ENCODE measurements at places on chromosomes 12 and 14.

GRCh38 chr12:75556311-75556899 is 45.0 kb upstream of the KRR1 start:
- DNase-seq = no peak

DNA sequence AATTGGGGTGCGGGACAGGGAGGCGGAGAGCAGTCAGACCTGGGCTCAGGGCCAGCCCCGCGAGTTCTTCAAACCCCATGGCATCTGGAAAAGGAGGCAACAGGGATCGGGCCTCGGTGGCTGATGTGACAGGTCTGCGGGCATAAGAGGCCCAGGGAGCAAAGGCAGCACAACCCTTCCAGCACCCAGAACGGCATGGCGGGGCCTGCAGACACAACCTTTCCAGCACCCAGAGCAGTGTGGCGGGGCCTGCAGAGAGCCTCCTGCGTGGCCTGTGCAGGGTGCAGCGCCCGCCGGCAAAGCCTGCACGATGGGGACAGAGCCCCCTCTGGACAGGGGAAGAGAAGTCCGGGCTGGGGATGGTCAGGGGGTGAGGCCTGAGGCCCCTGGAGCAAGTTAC is 26.2 kb upstream of the TRAF3 start:
- no peak for DNase-seq

DNA sequence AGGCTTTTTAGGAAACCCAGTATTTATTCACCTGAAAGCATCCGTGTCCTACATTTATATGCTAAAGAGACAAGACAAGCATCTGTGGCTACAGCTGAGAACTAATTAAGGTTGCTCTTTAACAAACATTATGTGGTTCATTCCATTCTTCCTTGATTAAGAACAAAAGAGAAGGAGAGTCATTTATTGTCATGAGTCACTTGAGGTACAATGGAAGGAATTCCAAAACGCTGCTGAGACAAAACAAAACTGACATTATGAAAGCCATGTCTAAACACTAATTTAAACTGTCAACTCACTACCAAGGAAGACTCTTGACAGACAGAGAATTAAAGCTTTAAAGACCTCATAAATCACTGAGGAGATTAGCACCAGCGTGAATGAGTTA is 214.4 kb downstream of the BMP4 start:
- no peak for DNase-seq

- no peak for DNase-seq
Observed at GRCh38 chr12:58066296-58066695, 124.9 kb downstream of the ATP23 start.

DNA sequence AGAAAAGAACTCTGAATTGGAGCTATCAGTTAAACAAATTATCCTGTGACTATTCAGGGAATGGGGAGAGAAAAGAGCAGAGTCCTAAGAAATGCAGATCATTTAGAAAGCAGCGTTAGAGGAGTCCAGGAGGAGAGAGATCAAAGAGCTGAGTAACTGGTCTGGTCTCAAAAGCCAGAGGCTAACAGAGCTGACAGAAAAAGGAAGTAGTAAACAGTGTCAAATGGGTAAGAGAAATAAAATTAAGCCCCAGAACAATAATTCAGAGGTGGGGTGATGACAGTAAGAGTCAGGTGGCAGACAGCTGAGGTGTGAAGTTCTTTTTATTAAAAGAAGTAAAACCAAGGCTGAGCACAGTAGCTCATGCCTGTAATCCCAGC is 19.3 kb downstream of the GXYLT1 start:
- DNase-seq = no peak

DNA sequence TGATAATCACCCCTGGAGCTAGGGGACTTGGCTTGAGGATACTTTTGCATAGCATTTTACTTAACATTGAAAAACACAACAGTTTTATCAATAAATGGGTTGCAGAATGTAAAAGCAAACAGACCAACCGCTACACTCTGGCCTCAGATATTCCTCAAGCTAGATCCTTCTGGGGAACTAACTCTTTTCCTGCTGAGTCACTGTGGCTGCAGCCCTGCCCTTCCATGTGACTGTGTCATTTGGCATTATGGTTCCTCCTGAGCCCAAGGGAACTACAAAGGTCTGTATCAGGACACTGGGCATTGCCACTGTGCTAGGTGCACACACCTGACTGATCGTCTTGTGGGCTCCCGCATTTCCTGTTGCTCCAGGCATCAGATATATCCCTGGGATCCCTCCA is 56.6 kb downstream of the TTC9 start:
- no peak for DNase-seq

DNA sequence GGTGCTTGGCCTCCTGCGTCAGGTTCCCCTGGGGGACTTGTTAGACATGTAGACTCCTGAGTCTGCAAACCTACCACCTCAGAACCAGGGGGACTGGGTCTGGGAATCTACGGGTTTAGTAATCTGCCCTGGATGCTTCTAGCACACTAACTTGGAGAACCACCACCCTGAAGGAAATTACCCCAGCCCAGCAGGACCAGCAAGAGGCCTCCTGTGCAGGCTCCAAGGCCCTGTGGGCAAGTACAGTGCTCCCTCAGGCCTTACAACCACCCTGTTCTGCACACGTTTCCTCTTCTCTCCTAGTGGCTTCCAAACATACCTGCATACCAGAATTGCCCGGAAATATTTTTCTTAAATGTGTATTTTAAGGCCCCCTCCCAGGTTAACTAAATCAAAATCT is 423.0 kb downstream of the FUT8 start:
- no peak for DNase-seq

GRCh38 chr12:21745258-21745657 is 29.2 kb downstream of the KCNJ8 start:
- no peak for DNase-seq
